ENCODE measurements at places on chromosomes 1 and 21.

DNA sequence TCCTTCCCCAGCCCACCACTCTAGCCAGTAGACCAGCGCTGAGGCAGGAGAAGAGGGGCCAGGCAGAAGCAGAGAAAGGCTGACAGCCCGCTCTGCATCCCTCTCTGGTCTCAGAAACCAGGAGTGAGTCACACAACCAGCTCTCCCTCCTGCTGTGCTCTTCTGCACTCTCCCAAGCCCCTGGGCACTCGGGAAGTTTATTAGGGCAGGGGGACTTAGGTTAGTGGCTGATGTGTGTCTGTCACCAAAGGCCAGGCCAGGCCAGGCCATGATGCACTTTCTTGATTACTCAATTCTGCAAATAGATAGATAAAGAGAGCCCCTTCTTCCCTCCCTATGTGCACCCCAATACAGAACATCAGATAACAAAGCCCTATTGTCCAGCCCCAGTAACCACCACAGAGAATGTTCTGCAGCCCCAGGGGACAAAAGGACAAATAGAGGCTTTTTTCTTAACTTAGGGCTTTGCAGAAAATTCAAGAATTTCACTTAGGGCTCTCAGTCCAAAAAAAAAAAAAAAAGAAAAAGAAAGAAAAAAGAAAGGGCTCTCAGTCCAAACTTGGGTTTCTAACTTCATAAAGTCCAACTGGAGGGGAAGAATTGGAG is 52.9 kb upstream of the CNTN2 start:
- DNase-seq = no peak

DNA sequence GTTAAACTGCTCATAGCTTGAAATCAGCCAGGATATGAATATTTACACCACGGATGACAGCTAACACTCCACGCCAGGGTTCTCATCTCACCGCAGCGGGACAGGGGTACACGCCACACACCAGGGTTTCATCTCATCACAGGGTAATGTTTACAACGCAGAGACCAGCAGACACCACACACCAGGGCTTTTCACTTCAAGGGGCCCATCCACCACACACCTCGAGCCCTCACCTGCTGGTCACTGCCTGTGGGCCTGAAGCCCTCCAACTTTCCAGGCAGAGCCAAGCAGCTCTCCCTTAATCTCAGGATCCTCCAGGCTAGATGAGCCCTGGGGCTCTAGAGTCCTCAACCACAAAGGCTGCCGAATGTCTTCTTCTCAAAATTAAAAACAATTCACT is 1.3 kb upstream of the KRTAP10-12 start:
- no peak for DNase-seq

DNA sequence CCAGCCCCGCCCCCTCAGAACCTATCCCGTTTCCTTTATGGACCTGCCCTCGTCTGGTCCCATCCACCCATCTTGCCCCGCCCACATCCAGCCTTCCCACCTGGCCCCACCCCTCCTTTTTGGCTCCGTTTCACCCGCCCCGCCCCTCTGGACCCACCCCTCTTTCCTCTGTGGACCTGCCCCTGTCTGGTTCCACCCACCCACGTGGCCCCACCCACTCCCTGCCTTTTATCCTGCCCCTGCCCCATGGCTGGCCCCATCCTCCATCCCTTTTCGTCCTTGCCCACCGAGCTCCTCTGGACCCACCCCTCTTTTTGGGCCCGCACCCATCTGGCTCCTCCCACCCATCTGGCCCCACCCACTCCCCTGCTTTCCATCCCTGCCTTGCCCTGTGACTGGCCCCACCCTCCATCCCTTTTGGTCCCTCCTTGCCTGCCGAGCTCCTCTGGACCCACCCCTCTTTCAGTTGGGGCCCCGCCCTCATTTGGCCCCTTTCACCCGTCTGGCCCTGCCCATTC is 177.3 kb downstream of the CAMTA1 start:
- peak; percentile 56 for DNase-seq

DNA sequence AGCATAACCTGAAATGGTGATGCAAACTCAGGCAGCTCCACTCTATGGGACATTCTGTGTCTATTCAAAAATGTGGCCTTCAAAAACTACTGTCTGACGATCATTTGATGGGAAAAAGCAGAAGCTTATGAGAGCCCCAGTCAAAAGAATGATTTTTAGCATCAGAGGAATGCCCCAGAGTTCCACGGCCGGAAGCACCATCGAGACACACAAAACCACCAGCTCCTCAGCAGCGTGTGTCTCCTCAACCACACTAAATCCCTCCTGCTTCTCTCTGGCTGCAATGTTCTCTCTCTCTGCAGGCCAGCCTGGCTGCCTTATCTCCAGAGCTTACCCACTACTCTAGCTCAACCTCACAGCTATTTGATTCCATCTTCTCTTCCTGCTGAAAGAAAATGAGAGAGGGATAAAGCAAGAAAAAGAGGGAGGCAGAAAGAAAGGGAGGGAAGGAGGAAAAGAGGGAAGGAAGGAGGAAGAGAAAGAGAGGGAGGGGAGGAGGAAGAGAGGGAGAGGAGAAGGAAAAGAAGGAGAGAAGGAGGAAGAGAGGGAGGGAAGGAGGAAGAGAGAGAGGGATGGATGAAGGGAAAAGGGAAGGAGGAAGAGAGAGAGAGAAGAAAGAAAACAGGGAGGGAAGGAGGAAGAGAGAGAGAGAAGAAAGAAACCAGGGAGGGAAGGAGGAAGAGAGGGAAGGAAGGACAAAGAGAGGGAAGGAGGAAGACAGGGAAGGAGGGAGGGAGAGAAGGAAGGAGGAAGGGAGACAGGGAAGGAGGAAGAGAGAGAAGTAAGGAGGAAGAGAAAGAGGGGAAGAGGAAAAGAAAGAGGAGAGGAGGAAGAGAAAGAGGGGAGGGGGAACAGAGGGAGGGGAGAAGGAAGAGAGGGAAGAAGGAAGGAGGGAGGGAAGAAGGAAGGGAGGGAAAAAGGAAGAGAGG is 33.5 kb upstream of the LAPTM5 start:
- peak; percentile 42 for DNase-seq

Data from CD4-positive, alpha-beta T cell treated with Interleukin-6 for 4 hours (primary cell).